ENCODE measurements at places on chromosomes 3 and 15.

DNA sequence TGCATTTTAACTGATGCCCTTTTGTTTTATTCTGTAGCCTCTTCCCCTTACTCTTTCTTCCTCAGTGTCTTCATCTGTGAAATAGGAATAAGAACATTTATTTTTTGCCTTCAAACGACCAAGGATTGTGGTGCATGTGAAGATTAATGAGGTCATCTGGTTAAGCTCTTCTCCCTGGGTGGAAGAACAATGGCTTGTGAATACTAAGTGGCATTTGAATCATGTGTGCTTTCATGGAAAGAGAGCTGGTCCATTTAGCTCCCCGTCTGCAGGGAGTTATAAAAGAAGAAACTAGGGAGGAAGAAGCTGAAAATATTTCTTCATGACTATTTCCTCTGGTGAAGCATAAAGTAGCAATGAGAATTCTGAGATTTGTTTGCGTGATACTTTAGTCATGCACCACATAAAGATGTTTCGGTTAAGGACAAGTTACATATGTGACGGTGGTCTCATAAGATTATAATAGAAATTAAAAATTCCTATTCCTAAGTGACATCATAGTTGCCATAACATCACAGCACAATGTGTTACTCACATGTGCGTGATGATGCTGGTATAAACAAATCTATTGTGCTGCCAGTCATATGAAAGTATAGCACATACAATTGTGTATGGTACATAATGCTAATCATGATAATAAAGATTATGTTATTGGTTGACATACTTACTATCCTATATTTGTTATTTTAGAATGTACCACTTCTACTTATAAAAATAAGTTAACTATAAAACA is 374.3 kb downstream of the RBMS3 start:
- DNase-seq = no peak

DNA sequence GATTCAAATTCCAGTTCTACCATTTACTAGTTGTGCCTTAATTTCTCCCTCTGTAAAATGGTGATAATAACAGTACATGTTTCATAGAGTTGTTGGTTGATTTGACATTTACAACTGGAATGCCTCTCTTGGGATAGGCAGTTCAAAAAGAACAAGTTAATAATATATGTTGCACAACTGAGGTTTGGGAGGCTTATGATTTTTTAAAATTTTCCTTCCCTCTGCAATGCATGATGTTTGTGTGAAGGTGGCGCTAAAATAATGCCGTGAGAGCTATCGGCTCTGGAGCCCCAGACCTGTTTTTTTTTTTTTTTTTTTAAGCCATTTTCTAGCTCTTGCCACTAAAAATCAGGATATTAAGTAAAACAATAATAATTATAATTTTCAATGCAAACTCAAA is 18.6 kb downstream of the DNAJB11 start:
- no peak for DNase-seq

- peak; percentile 82 for DNase-seq
These were observed 85.6 kb upstream of the ACP3 start for GRCh38 chr3:132231633-132232032.

DNA sequence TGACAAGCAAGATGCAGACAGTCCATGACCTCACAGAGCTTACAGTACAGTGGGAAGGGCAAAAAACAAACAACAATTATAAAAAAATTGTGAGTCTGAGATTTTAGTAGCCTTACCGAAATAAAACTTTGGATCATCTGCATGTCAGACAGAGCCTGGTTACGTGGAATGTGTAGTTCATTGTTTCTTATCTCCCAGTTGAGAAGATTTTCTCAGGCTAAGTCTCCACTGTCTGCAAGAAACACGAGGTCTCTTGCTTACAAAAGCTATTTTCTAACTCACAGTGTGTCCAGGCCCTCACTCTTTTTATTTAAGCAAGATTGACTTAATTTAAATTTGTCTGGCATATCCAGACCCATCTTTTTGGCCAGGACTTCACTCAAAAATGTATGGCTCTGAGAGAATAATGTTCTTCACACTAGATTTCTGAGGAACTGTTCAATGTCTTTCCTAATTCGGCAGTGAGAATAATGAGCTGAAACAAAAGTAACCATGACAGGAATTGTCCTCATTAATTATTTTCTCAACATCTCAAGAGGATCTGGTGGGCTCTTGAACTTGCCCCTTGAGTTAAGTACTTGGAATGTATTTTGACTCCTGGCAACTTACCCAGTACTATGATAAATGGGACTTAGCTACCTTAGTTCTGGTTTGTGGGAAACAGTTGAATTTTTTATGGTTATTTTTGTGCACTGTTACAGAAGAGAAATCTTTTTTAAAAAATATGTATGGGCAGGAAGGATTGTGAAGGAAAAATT is 265.1 kb upstream of the COL8A1 start:
- DNase-seq = peak; percentile 38

All from brain microvascular endothelial cell (primary cell).